CD4-positive, alpha-beta T cell treated with Interleukin-17A for 4 hours (primary cell): ENCODE measurements at places on chromosomes 13 and 19.
A peak's percentile ranks its signal among the peaks of the same experiment; 100 is the strongest.

DNA sequence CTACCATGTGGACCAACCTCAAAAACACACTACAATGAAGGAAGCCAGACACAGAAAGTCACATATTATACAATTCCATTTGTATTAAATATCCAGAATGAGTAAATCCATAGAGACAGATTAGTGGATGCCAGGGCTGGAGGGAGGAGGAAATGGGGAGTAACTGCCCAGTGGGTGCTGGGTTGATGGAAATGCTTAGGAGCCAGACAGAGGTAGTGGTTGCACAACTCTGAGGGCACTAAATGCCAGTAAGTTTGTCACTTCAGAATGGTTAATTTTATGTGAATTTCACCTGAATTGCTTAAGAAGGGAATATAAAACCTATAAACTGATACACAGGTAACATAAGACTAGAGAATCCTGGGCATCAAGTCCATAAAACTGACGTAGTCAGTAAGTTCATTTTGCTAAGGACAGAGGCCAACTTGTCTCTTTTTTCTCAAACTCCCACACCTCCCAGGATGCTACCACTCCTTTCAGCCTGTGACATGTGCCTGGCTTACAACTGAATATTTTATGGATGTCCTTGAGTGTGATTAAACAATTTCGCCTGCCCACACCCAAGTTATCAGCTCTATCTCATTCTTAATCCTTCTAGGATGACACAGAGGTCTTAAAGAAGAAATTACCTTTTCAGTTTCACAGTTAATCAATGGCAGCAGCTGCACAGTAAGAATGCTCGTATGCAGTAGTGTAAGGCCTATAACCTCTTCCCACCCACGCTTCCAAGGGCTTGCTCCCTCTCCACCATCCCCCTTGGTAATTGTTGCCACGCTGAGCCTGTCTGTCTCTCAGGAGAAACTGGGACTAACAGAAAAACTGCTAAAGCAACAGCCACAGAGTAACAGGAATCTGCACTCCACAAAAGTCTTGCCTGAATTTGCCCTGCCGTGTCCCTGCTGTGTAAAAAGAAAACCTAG lies 5.9 kb upstream of the MLNR start:
- no peak for DNase-seq

GRCh38 chr13:45903051-45903813 lies 51.7 kb upstream of the SIAH3 start:
- no peak for DNase-seq

DNA sequence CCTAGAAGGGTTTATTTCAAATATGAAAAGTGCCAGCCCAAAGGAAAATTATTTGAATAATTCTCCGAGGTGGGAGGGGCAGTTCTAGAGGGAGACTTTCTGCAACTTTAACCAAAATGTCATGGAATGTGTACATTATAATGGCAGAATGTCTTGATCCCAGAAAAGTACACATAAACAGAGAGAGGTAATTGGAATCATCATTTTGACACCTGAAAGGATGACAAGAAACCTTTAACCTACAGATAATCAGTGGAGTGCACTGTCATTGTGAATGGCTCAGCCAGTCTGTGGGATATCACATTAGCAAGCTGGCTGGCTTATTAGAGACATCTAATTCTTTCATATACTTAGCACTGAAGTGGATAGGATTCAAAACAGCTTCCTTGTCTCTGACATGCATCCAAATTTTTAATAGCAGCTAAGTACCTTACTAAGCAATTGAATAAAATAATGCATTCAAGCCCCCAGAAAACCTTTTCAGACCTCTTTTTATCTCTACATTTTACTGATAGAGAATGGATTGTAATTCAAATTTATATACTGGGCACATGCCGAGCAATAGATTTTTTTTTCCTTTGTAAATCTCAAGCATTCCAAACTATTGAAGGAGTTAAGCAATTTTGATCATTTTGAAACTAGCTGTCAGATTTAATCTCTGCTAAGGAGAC lies 468.6 kb downstream of the COG6 start:
- no peak for DNase-seq

GRCh38 chr19:28217022-28217421 lies 995.9 kb downstream of the UQCRFS1 start:
- no peak for DNase-seq

DNA sequence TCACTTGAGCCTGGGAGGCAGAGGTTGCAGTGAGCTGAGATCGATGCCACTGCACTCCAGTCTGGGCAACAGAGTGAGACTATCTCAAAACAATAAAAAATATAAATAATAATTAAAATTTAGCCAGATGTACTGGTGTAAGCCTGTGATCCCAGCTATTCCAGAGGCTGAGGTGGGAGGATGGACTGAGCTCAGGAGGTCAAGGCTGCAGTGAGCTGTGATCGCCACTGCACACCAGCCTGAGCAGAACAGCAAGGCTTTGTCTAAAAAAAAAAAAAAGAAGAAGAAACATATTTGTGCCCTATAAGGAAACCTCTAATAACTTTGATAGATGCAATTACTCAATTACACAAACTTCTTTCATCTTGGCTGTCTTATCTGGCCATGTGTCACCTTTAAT lies 52.3 kb downstream of the ABCC4 start:
- no peak for DNase-seq

DNA sequence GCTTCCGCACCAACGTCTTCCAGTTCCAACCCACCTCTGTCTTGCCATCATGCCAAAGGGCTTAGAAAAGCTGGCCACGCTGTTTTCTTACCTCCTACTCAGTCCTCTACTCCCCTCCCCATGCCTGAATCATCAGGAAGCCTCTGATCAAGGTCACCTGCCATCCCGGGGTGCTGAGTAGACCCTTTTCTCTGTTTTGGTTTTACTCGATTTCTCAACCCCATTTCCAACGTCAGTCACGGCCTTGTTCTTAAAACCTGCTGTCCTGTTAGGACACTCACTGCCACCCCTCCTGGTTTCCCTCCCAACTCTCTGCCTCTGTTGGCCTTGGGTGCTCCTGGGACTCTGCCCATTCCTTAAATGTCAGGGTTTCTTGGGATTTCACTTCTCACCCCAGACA lies 350.1 kb downstream of the FOXO1 start:
- peak; percentile 43 for DNase-seq
